B cell (primary cell): ENCODE measurements at places on chromosomes 11 and 22. TPM values are rescaled to one million over a fixed set of nuclear protein-coding genes. Genes with fewer than 3 reads are reported as not detected.
A peak's percentile ranks its signal among the peaks of the same experiment; 100 is the strongest.

DNA sequence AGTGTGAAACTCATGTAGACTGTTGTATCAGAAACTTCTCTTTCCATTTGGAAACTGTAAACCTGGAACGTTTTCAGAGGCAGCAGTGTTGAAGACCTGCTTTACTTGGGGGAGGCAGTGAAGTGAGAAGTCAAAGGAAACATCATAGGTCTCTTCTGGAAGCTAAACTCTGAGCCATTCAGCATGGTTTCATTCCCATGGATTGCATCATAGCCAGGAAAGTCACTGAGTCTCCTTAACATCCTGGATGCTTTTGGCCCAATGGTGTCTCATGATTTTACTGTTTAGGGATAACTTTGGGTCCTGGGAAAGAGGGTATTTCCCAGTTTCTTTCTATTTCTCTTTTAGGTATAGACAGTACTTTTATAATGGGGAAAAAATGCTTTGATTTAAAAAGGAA, 153.2 kb upstream of the E2F8 start:
- no peak for DNase-seq

DNA sequence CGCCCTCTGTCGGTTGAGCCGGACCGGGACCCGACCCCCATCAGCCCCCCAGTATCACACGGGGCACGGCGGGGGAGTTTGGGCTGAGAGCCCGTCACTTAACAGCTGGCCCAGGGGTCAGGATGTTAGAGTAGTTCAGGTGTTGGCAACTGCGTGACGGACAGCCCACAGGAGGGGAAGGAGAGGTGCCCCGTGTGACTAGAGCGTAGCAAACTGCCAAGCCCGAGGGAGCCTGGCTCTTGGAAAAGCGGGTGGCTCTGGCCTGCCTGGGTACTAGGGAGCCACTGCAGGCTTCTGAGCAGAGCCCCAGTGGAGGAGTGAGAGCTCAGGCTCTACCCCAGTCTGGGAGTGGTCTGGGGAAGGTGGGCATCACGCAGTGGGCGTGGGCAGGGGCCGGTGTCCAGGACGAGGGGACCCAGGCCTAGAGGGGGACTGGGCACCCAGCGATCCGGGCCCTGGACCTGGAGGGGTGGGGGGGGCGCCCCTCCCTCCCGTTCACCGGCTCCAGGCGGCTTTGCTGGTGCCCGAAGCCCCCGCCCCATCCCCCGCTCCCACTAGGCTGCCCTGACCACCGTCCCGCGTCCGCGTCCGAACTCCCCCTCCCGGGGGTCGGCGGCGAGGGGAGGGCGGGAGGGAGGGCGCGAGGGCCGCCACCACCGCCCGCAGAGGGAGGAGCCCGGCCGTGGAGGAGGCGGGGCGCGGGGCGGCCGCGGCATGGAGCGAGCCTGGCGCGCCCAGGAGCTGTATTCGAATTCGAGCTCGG, 24.4 kb downstream of the SHANK3 start:
- DNase-seq = no peak

DNA sequence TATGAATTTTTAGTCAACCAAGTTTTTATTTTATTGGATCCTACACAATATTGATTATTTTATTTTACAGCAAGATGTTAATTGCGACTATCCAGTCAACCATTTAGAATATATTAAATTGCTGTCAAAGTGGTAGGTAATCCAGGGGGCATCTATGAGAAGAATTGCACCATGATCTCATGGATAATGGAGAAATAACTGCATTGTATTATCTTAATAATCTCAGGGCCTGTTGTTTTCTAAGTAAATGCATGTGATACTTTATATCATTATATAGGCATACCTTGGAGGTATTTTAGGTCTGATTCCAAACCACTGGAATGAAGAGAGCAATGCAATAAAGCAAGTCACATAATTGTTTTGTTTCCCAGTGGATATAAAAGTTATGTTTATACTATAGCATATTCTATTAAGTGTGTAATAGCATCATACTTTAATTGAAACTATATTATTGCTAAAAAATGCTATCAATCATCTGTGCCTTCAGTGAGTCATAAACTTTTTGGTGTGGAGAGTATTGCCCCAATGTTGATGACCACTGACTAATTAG, 595.4 kb upstream of the CHORDC1 start:
- no peak for DNase-seq

DNA sequence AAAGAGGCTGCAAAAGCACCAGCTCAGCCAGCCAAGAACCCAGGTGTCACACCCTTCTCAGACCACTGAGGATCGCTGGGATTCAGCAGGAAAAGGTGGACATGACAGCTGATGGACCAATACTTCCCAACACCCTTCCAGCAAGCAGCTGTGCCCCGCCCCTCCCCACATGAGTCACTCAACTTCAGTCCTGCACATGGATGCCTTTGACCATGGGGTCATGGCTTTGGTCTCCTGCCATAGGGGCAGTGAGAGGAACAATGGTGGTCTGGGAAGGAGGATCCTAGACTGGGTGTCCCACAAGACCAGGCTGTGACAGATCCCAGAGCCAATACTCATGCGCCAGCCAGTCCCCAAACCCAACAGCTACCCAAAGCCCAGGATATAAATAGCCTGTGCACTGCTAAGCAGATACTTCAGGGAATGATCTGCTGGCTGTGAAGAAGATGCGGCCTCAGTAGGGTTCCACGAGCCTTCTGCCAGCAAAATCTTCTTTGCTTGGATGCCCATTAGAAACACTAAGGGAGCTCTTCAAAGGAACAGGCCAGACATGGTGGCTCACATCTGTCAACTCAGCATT, 5.5 kb upstream of the RGL4 start:
- DNase-seq = no peak

- DNase-seq = no peak
Observed at GRCh38 chr11:60830478-60831142, 11.3 kb upstream of the CCDC86 start.

GRCh38 chr11:67270256-67271204, 4.3 kb downstream of the GRK2 start:
- DNase-seq = peak; percentile 52

The RAB39A gene
- 0.65 and 1.3 TPM in 2 replicates for polyA plus RNA-seq

The SCGB1A1 gene
- polyA plus RNA-seq = not detected in 2 replicates

DNA sequence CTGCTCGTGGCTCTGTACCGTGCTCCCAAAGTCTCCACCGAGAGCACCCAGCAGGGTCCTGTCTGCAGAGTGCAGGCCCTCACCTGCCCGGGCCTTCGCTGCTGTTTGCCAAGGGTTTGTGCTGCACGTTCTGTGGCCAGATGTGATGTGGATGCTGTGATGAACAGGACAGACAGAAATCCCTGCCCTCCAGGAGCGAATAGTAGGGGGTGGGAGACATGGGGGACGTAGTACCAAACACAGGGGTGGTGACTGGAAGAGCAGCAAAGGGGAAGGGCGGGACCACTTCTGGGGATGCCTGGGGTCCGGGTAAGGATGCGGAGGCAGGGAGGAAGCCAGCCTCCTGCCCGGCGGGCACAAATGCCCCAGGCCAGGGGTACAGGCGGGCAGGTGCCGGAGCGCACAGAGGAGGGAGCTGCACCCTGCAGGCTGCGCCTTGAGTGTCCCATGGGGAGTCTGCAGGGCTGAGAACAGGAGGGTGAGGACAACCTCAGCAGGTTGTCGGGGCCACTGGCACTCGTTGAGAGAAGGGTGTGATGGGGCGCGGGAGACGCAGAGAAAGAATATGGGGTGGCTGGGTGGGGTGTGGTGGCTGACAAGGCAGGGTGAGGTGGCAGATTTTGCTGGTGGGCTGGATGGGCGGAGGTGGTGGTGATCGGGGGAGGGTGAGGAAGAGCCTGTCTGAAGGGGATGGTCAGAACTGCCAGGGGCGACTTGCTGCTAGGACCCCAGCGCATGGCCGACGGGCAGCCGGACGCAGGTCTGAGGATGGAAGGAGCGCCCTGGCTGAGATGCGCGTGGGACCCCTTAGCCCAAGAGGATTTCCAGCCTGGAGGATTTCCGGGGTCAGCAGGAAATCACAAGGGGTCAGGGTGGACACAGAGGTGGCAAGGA, 16.3 kb upstream of the CTSD start:
- no peak for DNase-seq

DNA sequence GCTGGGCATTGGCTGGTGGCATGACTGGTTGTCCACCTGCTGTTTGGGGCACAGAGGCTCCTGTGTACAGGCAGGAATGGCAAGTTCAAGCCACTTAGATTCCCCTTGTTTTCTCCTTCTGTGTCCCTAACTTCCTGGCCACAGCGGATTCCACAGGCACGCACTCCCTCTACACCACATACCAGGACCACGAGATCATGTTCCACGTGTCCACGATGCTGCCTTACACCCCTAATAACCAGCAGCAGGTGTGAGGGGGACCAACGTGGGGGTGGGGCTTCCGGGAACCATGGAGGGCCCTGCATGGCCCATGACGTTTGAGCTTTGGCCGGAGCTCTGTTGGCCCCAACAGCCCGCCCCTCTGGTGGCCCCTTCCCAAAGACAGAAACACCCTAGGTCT, 7.8 kb downstream of the SIPA1 start:
- DNase-seq = no peak

DNA sequence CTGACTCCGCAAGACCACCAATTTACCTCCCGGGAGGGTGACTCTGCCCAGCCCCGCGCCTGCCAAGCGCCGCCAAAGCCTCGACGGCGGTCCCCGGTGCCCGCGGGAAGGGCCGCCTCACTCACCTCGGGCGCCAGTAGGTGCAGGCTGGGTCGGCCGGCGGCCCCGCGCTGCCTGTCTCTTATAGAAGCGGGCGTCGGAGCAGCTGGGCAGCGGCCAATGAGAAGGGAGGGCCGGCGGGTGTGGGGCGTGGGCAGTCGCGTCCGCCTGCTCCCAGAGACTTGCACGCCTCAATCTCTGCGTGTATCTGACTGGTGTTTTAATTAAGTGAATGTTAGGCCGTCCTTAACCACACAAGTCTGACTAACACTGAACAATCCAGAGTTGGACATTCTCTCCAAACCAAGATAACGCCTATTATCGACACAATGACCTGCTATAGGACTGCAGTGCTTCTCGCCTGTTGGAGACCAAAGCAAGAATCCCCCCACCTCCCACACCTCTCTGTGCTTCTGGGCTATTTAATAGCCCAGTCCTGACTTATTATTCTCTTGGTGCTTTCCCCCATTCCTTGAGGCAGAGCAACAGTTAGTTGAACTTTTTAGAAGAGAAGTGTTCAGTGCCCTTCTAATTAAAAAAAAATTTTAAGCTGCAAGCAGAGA, at the start of gene TPH1:
Gene TPH1, minus strand, starts transcription at position 154 of the 662 bp plus-strand sequence. CDS start 5,507 bp downstream, outside the sequence.
- no peak for DNase-seq

- no peak for DNase-seq
Observed at GRCh38 chr11:15095736-15096228, 18.9 kb upstream of the INSC start.

The OR52A1 gene
- not detected in 2 replicates for polyA plus RNA-seq

- DNase-seq = no peak
Observed at GRCh38 chr11:105167244-105167643, 27.7 kb upstream of the CARD18 start.

DNA sequence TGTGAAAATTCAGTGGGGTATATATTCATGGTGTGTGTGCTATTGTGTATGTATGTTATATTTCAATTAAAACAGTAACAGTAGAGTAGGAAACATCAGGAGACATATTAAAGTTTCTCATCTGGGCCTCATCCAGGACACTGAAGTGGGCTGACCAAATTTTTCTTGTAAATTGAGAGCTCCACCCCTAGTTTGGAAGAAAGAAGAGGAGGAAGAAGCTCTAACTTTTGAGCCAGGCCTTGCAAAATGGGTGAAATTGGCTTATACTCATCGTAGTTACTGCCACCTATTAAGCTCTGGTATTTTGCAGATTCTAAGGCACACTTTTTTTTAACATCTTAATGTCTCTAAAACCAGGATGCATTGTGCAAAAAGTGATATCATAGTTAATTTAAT, 33.7 kb downstream of the TSPAN18 start:
- DNase-seq = no peak

GRCh38 chr11:124176925-124177715, 6.0 kb upstream of the OR10D3 start:
- no peak for DNase-seq

The KRTAP5-9 gene
- polyA plus RNA-seq = 0.69 and 0.95 TPM in 2 replicates

- no peak for DNase-seq
Observed at GRCh38 chr11:35388061-35388460, 31.3 kb downstream of the SLC1A2 start.

- DNase-seq = no peak
Observed at GRCh38 chr22:46578824-46579561, 41.2 kb upstream of the GRAMD4 start.

The DEUP1 gene
- not detected in 2 replicates for polyA plus RNA-seq

DNA sequence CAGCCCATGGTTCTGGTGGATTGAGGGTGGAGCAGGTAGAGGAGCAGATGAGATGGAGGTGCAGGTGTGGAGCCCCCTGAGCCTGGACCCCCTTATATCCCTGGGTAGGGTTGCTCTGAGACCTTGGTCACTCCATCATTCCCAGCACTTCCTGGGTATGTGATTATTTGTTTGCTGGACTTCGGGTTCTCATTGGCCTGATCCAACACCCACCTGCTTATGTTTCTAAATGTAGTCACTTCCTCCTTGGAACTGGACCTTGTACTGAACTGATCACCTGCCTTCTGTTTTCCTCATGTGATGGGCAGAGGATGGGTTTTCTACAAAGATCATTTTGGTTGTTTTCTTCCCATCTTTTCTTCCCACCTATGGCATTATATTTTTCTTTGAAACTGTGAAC, at the start of gene KRTAP5-4:
Gene KRTAP5-4, minus strand, starts transcription at position 53 of the 400 bp plus-strand sequence. Its CDS starts 45 bp downstream, at position 8.
- no peak for DNase-seq

The SLC37A2 gene
- 4.1 and 7.6 TPM in 2 replicates for polyA plus RNA-seq

DNA sequence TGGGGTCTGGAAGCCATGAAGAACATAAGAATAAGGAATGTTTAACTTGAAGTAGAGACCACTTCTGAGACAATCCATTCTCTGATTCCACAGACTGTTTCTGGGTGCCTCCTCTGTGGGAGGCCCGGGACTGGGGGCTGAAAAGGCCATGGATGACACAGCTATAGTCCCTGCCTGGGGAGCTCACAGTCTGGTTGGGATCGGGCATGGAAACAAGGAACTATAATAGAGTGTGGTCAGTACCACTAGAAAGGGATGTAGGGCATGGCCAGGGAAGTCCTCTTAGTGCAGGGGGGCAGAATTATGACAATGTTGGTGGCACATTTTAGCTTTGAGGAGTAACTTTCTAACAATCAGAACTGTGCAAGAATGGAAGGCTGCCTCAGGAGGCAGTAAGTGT, 9.2 kb upstream of the KCNE3 start:
- no peak for DNase-seq

- DNase-seq = peak; percentile 72
Observed at GRCh38 chr11:74255741-74256375, 55.6 kb downstream of the P4HA3 start.

The BIK gene
- 2.7 and 3.0 TPM in 2 replicates for polyA plus RNA-seq

DNA sequence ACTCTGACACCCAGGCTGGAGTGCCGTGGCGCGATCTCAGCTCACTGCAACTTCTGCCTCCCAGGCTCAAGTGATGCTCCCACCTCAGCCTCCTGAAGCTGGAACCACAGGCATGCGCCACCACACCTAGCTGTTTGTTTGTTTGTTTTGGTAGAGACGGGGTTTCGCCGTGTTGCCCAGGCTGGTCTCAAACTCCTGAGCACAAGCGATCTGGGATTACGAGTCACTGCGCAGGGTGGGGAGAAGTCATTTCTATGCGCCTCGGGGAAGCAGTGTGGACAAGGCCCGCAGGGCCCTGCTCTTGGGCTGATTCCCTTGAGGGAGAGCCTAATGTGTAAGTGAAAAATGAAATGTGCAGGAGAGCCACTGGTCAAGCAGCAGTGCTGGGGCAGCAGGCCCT, 19.6 kb upstream of the SEPTIN5 start:
- no peak for DNase-seq
